Right cardiac atrium (tissue), 5 donors: ENCODE measurements at places on chromosomes 12 and 14. TPM values are rescaled to one million over a fixed set of nuclear protein-coding genes. Genes with fewer than 3 reads are reported as not detected.

- DNase-seq, result no peak
Observed at GRCh38 chr14:43903209-43903608, 603.9 kb downstream of the FSCB start.

DNA sequence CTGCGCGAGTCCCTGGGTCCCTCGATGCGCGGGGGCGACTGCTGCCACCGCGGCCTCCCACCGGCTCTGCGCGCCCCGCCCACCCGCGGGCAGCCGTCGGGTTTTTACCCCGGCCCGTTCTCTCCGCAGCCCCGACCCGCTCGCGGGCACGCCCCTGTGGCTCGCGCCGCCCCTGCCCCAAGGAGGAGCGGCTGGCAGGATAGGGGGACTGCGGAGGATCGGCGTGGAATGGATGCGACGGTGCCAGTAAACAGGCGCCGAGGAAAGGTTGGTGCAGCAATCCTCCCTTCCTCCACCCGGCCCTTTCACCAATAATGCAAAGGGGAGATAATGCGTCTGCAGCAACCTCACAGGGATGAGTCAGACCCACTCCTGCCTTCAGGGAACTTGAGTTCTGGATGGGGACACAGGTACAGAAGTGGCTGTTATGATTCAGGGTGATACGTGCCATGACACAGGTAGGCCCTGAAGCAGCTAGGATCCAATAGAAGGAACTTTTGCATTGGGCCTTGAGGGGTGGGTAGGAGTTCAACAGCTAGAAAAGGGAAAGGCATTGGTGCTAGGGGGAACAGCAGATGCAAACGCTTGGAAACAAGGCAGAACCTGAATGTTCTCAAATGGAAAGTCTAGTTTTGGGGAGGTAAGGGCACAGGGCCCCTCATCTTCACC, 554 bp upstream of the DEGS2 start:
- no peak for DNase-seq

DNA sequence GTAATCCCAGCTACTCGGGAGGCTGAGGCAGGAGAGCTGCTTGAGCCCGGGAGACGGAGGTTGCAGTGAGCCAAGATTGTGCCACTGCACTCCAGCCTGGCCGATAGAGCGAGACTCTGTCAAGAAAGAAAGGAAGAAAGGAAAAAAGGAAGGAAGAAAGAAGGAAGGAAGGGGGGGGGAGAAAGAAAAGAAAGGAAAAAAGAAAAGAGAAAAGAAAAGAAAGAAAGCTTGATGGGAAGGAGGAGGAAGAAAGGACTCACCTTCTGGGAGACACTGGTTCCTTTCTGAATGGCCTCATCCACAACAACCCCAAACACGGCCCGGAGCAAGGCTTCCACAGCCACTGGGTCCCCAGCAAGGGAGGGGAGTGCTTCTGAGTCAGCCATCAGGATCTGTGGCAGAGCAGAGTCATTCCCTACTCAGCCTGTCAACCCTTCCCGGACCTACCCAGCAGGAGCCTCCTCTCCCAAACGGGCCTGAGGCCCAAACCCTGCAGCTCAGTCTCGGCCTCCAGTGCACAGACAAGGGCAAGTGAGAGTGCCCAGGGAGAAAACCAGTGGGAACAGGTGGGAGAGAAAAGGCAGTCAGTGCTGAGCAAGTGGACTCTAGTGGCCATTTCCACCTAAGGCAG, 7.3 kb upstream of the ZNF740 start:
- DNase-seq, result no peak

GRCh38 chr14:102630405-102630804, 38.0 kb downstream of the RCOR1 start:
- no peak for DNase-seq

DNA sequence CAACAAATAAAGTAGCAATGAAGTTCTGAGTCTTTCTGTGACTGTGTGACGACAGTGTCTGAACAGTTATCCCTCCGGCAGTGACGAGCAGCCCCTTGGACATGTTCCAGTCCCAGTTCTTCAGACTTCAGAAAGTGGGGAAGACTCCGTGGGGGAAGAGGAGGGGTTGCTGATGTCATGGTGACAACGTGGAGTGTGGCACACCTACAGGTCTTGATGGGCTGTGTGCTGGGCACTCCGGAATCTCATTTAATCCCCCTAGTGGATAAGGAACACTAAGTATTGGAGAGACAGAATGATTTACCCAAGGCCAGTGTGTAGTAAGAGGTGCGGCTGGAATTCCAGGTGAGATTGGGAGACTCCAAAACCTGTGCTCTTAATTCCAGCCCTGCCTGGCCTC, 280.2 kb downstream of the CACNA1C start:
- no peak for DNase-seq

C12orf75 gene
- 1.5 TPM for total RNA-seq
